ENCODE measurements at places on chromosomes 5 and 9.

GRCh38 chr5:95130941-95131340 is 154.0 kb downstream of the MCTP1 start:
- no peak for DNase-seq

DNA sequence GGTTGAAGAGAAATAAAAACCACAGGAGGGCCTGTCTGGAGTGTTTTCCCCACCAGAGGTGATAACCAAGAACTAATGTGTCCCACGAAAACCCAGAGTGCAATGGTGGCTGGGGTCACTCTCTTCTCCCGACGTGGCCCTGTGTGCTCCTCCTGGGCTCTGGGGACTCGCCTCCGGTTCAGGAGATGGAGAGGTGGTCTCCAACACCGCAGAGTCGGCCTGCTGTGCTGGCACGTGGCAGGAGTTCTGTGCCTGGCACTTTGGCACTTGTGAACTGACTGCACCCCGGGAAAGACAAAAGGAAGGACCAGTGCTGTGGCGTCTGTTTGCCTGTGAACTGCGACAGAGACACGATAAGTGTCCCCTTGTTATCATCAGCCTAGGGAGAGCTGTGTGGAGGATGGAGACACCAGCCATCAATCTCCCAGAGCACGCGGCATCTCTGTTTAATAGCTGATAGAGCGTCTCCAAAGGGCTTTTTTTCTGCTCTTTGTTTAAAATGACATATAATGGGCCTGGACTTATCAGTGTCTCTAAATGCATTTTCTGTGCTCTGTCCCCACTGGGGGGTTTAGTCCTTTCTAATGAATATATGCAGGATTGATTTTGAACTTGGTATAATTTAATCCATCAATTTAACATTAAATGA is 98.3 kb downstream of the MRPL36 start:
- no peak for DNase-seq

DNA sequence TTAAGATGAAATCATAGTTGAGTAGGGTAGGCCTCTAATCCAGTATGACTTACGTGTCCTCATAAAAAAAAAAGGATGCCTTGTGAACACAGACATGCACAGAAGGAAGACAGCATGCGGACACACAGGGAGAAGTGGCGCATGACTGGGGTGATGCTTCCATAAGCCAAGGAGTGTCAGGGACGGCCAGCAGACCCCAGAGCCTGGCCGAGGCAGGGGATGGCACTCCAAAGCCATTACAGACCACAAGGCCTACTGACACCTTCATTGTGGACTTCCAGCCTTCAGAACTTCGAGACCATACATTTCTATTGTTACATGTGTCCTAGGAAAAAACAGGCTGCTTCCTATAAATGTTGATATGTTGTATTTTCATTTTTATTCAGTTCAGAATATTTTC is 19.9 kb downstream of the EHMT1 start:
- DNase-seq: no peak

DNA sequence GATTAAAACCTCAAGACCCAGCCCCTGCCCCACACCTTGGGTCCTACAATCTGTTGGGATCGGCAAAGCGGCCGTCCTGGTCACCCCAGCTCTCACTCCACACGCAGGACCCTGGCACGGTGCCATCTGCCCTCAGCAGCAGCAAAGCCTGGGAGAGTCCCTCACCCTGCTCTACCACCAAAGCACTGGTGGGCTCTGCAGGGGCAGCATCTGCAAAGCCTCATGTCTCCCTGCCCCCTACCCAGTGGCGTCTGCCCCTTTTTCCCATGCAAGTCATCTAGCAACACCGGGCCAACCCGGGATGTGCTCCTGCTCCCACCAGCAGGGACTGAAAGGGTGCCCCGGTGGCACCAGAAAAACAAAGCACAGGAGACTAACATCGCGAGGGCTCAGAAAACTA is 19.6 kb upstream of the CNOT6 start:
- DNase-seq: no peak

DNA sequence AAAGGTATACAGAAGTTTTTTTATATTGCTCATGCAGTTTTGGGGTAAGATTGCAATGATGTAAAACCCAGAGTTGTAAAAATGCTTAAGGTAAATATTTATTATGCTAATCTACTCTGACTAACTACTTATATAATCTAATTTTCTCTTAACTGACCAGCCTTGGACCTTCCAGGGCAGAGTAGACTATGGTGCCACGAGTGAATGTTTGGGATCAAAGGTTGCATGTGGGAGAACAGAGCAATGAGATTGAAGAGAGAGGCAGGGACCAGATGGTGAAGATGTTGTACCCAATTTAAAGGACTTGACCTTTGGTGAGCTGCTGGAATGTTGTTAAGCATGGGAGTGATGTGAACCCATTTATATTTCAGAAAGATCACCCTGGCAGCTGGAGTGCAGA is 34.8 kb upstream of the PANK3 start:
- no peak for DNase-seq

GRCh38 chr5:126339215-126339805 is 83.9 kb upstream of the GRAMD2B start:
- DNase-seq: peak; percentile 29

- DNase-seq: no peak
These were observed 7.1 kb downstream of the KIF20A start for GRCh38 chr5:138186002-138186447.

GRCh38 chr5:383621-384020 is 59.4 kb upstream of the EXOC3 start:
- DNase-seq: no peak

- DNase-seq: peak; percentile 33
These were observed 29.1 kb upstream of the DUSP1 start for GRCh38 chr5:172800088-172800551.

- DNase-seq: no peak
These were observed 85.4 kb upstream of the SMARCA2 start for GRCh38 chr9:1929722-1930244.

GRCh38 chr5:127609957-127610356 is 38.9 kb upstream of the CTXN3 start:
- DNase-seq: no peak

DNA sequence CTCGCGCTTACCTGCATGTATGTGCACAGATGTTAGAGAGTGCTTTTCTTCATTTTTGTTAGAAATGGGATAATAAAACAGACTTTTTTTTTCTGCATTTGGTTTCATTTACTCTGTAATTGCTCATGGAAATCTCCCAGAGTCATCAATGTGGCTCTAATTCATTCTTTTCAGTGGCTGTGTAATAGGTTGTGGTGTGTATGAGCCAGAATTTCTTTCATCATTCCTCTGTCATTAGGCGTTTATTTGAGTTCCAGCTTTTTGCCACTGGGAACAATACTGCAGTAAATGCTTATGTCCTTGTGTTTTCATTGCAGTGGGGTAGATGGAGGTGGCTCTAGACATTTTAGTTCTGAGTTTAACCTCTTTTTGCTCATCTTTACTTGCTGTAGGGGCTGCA is 118.9 kb downstream of the NXNL2 start:
- no peak for DNase-seq

DNA sequence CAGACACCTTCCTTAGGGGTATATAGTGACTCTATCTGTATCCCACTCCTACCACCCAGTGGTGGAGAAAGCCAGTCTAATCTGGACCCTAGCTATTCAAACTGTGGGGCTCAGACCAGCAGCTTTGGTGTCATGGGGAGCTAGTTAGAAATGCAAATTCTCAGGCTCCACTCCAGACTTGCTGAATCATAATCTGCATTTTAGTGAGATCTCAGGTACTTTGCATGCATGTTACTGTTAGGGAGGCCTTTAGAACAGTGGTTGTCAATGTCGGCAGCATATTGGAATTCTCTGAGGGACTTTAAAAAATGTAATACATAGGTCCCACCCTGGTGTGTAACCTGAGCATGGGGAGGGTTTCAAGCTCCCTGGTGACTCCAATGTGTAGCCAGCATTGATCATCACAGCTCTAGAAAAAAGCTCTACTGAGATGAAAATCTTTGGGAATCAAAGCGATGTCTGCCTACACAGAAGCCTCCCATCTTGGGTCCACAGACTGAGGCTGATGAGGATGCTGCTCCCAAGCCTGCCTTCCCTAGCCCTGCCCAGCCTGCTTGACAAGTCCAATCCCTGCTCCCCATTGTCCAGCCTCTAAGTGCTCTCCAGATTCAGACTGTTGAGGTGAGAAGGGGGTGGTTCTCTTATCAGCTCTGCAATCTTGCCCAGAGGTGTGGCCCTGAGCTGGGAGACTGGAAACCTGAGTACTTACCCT is 11.9 kb upstream of the GM2A start:
- no peak for DNase-seq

GRCh38 chr9:32136700-32137339 is 247.6 kb upstream of the ACO1 start:
- no peak for DNase-seq

DNA sequence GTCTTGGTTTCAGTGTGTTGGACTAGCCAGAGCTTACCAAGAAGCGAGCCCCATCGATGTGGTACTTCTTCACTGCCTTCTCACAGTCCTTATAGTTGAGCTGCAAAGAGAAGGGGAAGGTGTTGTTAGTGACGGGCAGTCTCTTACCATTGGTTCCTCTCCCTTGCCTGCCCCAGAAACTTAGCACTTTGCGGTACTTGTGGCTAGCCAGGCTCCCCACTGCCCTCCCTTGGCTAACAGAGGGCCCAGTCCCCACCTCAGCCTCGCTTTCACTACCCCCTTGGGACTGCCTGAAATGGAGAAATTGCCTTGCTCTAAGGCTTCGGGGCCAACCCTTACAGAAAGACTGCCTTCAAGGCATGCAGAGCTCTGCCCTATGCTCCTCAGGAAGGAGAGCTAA is 4.3 kb downstream of the LCP2 start:
- peak; percentile 45 for DNase-seq

GRCh38 chr9:77957652-77958051 is 74.0 kb downstream of the GNAQ start:
- no peak for DNase-seq

DNA sequence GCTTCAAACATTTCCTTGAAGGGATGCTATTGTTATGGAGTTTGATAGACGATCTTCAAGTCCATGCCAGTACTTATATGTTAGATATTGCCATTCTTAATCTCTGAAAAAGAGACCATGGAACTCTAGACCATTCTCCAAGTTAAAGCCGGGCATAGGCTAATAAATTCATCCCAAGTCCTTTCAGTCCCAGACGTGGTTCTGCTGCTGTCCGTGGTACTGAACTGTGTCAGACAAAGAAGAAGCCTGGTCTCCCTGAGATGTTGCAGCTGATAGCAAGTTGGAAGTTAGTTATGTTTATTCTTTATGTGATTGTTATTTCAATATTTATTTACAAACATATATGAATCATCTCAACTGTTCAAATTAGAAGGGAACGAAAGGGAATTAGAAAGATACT is 158.7 kb downstream of the NMUR2 start:
- DNase-seq: no peak

GRCh38 chr9:98506422-98507054 is 202.2 kb downstream of the GABBR2 start:
- no peak for DNase-seq

DNA sequence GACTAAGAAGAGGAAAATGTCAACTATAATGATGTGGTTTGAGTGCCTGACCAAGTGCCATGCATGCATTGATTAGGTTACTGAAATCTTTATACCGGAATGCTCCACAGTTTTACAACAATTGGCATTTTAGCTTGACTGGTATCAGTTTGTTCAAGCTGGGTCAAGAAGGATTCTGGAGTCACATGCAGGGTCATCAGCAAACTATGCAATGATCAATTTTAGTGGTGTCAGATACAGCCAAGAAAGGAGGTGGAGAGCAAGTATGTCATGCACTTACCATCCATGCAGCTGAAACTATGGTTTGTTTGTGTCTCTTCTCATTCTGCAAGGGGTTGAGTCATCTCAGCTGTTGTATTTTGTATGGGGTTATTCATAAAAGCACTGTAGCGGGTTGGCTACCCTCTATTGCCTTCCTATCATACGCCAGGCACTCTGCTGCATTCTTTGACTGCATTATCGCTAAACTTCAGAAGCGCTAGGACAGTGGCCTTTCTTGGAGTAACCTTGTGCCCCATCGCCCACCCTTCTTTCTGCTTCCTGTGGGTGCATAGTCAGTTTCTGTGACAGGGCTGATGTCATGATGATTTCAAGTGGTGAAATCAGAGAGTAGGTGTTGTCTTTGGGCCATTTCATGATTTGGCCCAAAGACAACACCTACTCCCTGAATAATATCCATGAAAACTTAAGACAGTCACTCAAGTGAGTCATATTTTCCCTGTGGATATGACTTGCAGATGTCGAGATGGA is 145.4 kb downstream of the MTX3 start:
- DNase-seq: no peak

DNA sequence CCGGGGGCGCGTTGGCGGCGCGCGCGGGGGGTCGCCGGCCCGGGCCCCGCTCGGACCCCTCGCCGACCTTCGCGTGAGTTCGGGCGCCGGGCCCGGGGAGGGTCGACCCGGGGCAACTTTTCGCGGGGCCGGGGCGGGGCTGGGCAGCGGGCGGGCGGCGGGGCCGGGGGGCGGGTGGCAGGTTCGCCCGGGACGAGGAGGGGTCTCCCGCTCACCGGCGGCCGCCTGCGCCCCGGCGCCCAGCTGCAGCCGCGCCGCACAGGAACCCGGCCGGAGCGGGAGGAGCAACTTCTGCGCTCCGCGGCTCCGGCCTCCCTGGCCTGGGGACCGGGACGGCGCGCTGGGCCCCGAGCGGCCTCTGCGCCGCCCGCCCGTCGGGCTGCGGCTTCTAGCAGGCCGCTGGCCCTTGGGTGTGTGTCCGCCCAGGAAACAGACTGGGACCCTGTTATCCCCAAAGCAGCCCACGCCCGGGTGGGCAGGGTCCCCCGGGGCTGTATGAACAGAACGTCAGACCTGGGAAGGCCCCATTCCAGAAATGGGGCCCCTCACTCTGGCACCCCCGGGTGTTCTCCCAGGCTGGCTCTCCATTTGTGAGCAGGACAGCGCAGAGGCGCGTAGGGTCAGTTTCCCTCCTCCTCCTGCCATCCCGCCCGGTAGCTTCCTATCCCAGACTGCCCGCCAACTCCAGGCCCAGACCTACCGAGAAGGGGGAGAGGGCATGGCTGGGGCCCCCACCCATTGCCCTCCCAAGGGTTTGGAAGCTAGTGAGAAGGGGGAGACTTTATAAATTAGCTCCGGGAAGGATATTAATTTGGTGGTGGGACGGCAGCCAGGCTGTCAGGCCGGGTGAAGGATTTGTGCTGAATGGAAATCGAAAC is 708 bp downstream of the RXRA start:
- DNase-seq: no peak

DNA sequence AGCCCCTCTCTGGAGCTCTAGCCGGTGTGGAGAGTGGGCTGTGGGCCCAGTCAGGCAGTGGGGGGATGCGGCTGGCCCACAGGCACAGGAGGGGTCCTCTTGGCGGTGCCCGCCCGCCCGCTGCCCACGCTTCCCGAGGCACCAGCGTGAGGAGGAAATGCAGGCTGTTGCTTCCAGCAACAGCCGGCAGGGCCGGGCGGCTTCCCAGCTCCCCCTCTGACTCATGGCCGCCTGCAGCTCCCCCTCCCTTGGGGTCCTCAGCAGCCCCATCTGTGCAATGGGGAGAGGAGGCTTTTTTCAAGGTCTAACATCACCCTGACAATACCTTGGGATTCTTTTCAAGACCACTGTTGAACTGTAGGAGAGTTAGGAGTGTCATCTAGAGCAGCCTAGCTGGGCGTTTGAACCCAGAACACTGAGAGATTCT is 10.4 kb downstream of the CXXC5 start:
- DNase-seq: no peak

DNA sequence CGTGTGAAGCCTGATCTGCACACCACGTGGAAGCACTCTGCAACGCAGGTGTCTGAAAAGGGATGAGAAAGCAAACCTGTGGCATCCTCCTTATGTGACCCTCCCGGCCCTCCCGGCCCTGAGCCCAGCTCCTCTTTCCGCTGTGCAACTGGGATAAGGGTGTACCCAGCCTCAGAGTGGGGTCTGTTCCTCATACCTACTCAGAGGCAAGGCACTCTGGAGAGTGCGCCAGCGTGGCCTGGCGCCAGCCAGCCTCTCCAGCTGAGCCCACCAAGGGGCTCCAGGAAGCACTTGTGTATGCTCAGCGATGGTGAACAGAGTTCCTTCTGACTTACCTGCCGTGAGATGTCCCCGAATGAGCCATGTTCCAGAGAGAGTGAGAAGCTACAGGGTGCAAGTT is 102.8 kb downstream of the IRX1 start:
- DNase-seq: no peak

Data from T-cell (primary cell).